Epithelial cell of proximal tubule (primary cell): ENCODE measurements at places on chromosomes 16 and 17. TPM values are rescaled to one million over a fixed set of nuclear protein-coding genes. Genes with fewer than 3 reads are reported as not detected.

TBC1D3I gene
- total RNA-seq, result not detected in 2 replicates

ZG16 gene
- total RNA-seq, result not detected in 2 replicates

CSH2 gene
- not detected in 2 replicates for total RNA-seq

TP53TG3C gene
- total RNA-seq, result not detected in 2 replicates

C17orf50 gene
- total RNA-seq, result 1.0 TPM in 1 of 2 replicates, not detected in the other
